ENCODE measurements at places on chromosomes 1 and 21.
A peak's percentile ranks its signal among the peaks of the same experiment; 100 is the strongest.

DNA sequence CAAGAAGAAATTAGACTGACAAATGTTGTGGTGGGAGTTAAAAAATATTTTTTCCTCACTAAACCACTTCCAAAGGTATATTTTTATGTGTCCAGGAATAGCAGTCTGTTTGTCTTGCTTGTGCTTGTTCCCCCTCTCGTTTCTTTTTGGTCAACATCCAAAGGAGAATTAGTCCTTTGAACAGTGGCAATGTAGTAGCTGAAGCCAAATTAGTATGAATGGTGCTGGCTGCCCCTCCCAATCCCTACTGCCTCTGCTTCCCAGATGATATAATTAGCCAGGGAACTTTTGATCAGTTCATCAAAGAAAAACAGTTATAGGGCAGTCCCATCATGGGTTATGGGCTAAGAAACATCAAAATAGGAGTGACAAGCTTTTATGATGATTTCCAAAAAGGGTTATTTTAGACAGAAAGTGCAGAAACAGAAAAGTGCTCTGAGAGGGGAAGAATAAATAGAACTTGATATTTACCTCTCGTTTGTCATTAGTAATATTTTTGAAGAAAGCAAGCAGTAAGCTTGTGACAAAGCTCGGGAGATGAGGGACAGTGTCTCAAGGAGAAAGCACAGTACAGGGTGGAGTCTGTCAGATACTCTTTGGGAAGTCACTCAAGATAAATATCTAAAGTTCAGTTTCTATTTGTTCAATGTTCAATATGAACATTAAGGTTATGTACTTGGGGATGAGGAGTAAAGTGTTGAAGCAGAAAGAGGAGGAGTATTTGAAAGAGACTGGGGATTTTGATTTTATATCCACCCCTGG is 239.1 kb downstream of the HLX start:
- DNase-seq = no peak

DNA sequence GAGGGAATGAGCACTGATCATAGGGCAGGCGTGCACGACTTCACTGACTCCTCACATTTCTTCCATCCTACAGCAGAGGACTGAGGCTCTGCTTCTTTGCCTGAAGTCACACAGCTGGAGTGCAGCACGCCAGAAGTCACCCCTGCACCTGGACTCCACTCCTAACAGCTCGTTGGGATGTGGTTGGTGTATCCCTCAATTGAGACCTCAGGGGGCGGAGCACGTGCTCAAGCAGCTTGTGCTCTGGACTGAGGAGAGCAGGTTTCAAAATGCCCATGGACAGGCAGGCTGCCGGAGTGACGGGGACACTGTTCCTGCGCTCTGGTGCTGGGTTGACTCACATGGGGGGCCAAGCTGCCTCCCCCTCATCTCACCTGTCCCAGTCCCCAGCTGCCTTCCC is 13.9 kb downstream of the CHIT1 start:
- DNase-seq = no peak

GRCh38 chr1:164423136-164423535 is 135.8 kb upstream of the PBX1 start:
- no peak for DNase-seq

GRCh38 chr1:3814771-3815561 is 18.7 kb upstream of the LRRC47 start:
- no peak for DNase-seq

GRCh38 chr1:29855561-29856160 is 619.3 kb downstream of the PTPRU start:
- no peak for DNase-seq

DNA sequence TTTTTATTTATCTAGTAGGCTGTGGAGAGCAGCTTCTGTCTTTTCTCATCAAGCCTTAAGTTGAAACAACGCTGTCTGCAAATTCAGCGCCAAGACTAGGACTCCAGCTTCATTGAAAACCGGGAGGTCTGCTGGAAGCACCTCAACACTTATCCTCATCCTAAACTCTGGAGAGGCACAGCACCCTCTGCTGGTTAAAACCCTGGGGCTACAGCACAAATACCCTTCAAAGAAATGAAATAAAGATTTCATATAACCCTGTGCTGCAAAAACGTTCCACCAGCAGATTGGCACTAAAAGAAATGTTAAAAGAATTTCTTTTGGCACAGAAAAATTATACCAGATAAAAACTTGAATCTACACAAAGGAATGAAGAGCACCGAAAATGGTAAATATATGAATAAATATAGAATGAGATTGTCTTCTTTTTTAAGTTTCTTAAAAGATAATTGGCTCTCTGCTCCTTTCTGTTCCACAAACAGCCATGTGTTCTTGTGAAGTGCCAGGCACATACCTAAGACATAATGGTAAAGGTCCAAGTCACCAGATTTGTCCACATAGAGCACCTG is 227.7 kb upstream of the SAMSN1 start:
- DNase-seq = no peak

- no peak for DNase-seq
These were observed 401 bp downstream of the WNT9A start for GRCh38 chr1:227947386-227947675.

DNA sequence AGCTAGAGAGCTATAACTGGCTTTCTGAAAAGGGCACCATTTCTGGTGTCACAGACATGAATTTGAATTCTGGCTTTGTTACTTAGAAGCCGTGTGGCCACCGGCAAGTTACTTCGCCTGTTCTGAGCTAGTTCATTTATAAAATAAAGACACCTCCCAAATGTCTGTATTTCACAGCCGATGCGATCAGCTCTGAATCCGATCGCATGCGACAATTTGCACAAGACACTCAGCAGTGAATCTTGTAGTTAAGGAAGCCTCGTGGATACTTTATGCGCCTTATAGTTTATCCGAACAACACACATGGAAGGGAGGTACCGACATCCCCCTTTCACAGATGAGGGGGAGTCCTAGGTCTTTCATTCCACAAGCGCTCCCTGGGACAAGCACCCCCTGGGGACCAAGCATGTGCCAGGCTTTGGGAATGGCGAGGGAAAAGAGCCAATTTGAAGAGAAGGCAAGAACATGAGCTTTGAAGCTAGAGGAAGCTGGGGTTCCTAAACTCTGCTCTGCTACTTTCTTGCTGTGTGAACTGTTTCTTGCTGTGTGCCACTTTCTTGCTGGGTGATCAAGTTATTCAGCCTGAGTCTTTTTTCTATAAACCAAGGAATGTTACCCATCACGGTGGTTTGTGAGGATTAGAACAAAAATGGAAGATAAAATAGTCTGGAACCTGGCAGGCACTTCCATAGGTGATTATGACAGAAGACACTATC is 3.9 kb downstream of the ID3 start:
- no peak for DNase-seq

DNA sequence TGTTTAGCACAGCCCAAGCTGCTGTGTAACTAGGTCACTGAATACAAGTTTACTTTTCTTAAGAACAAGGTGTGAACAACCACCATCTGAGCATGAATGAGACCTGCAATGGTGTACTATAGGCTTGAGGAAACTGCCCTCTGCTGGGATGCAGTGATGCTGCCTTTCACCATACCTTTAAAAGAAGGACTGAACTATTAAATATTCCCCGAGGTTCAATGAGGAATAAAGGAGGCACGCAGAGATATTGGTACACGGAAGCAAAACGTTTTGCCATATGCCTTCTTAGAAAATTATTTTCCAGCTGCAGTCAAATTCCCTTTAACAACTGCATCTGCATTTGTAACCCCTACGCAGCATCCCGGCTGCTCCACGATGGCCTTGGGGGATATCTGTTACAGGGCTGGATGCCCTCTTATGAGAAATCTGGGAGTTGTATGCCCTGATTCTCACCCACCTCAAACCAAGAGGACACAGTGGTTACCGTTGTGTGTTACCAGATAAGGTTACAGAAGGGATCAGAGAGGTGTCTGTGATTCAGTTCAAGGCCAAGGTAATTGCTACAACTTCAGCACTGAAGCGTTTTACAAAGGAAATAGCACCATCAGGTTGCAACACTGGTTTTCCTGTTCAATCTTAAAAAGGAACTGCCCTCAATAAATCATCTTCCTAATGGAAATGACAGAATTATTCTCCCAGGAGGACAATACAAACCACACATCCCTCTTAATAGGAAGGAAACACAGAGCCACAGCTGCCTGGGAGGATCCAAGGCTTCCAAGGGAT is 470.5 kb downstream of the LTN1 start:
- DNase-seq = peak; percentile 20

- no peak for DNase-seq
These were observed 2.3 kb upstream of the LCE3D start for GRCh38 chr1:152582647-152583046.

- DNase-seq = no peak
These were observed 77.7 kb downstream of the CAMTA1 start for GRCh38 chr1:6862906-6863305.

GRCh38 chr1:160193091-160193819 is 2.9 kb downstream of the CASQ1 start:
- DNase-seq = peak; percentile 36

- DNase-seq = no peak
These were observed 43.4 kb upstream of the COL6A2 start for GRCh38 chr21:46054451-46054881.

DNA sequence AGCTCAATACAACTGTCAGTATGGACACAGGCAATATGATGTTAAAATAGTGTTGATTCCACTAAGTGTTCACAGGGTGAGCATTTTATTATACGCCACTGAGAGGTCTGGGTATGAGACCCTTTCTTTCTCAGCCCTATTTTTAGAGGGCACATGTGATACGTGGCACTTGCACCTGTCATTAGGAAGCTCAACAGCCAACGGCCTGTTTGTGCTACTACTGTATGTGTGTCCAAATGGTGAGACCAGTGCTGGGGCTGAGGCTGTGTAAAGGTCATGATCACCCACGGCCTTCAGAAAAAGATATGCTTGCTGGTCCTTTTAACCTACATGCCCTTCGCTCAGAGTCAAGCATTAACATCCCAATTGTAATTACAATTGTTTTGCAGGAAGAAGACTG is 176.2 kb downstream of the DUSP10 start:
- DNase-seq = no peak

- no peak for DNase-seq
These were observed 30.4 kb downstream of the VTCN1 start for GRCh38 chr1:117180147-117180967.

GRCh38 chr1:60350531-60350930 is 277.0 kb upstream of the C1orf87 start:
- no peak for DNase-seq

- no peak for DNase-seq
These were observed 55.3 kb downstream of the IGSF5 start for GRCh38 chr21:39800311-39800710.

DNA sequence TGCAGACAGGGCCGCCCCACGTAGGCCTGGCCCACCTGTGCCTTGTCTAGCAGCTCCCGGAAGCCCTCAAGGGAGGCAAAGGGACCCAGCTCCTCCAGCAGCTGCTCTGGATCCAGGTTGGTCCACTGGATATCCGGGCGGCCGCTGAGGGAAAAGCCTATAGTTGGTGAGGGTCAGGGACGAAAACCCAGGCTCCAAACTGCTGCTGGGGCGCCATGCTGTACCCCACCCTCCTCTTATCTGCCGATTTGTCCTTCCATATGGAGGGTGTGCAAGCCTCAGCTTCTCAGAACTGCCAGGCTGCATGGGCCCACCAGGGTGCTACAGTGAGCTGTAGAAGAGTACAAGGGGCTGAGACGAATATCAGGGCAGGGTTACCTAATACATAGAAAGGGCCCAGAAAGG is 12.2 kb downstream of the PTCH2 start:
- DNase-seq = no peak

DNA sequence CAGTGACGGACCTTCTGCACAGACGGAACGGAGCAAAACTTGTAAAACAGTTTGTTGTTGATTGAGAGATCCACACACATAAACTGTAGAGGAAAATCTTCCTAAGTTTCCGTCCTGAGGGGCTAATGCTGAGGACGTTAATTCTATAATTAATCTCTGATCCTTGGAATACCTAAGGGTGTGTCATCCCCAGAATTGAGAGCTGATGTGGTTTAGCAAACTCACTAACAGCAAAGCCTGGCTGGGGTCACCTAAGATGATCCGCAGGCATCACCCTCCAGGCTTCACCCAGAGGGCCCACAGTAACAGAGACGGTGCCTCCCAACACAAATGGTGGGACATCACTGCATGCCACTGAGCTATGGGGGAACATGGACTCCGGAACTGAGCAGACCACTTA is 97.5 kb downstream of the SMYD2 start:
- DNase-seq = no peak

GRCh38 chr1:181028196-181028595 is 5.5 kb upstream of the STX6 start:
- DNase-seq = no peak

DNA sequence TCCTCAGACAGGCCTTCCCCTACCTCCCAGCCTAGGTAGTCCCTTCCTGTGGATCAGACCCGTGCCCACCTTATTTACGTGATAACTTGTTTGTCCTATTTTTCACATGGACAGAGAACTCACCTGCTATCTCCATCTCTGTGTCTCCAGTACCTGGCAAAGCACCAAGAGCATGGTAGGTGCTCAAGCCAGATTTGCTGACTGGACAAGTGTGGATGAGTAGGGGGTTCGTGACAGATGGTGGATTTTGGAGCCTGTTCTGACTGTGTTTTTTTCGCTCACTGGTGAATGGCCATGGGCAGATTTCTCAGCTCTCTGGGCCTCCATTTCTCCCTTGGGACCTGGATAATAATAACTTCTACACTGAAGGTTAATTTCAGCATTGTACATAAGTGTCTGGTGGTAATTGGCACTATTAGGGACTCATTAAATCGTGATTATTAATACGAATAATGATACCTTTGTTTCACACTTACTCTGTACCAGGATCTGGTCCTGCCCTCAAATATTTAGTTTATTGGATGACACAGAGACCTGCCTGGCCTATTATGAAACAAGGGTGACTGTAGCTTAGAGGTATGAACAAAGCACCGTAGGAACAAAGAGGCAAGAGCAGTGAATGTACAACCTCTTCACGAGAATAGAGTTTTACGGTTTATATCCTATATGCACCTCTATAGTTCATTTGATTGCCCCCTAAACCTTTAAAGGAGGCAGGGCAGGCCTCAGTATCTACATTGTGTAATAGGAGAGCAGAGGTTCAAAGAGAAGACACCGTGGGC is 24.5 kb upstream of the SLC26A9 start:
- no peak for DNase-seq

- DNase-seq = no peak
These were observed 2.6 kb downstream of the EFHD2 start for GRCh38 chr1:15412175-15412800.

- DNase-seq = no peak
These were observed 1.0 kb upstream of the TP73 start for GRCh38 chr1:3651026-3651929.

- no peak for DNase-seq
These were observed 26.3 kb downstream of the USP24 start for GRCh38 chr1:55188909-55189308.

DNA sequence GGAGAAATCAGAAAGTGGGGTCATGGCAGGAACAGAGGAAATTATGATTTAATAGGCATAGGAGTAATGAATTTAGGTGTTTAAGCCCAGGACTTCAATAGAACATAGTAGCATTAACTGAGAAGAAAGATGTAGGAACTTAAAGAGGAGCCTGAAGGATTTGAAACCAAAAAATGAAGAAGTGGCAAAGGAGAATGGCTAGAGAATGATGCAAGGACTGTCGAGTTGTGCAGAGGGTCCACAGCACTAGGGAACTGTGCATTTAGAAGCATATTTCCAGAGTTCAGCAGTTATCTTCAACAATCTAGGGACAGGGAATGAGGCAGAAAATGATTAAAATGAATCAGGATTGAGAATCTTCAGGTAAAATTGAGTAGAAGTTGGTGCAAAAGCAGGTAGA is 328.1 kb upstream of the LYPLAL1 start:
- no peak for DNase-seq

GRCh38 chr1:204306076-204306475 is 53.7 kb downstream of the PLEKHA6 start:
- DNase-seq = no peak
